IPS DF 6.9 (cell line): ENCODE measurements at places on chromosomes 1 and 21.

DNA sequence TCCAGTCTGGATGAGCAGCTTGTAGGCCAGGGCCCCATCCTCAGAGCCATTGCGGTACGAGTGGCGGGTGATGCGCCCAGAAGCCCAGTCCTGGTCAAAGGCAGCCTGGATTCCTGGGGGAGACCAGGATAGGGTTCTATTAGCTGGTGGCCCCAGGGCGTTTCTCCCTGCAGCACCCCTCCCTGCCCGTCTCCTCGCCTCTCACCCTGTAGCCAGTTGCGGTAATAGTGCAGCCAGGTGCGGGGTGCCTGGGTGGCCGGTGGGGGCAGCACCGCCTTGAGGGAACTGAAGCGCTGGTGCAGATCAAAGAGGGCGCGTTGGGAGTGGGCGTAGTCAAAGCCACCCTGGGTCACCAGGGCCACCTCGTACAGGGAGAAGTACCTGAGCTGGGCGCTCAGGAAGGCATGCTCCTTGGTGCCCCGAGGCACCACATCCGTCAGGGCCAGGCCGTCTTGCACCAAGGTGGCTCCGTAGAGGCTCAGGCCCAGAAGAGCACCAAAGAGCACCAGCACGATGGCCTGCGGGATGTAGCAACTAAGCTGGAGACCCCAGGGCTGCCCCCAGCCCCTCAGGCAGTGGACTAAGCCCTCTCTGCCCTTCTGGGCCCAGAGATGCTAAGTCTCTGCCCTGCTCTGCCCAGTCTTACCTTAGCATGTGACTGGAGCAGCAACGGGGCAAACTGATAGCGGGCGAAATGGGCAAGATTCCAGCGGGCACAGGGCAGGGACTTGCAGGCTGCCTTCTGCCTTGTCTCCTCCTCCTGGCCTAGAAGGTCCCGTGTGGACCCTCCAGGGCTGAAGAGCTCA is 15.7 kb downstream of the PTCH2 start:
- no peak for DNase-seq

DNA sequence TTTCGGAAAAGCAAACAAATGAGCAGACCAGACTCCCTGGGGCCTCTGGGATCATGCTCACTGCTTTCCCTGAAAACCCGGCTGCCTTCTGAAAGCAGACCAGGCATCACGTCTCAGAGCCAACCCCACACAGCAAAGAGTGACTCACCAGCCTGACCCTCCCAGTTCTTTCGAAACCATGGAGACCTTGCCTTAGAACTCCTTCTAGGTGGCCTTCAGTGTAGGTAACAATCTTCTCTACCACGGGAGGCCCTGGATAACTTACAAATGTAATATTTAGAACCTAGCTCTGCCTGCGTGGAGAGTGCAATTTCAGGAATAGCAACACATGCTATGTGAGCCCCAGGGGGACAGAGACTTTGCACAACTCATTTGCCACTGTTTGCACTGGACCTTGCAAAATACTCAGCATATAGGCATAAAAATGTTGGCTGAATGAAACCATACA is 105.2 kb downstream of the SUSD4 start:
- no peak for DNase-seq

DNA sequence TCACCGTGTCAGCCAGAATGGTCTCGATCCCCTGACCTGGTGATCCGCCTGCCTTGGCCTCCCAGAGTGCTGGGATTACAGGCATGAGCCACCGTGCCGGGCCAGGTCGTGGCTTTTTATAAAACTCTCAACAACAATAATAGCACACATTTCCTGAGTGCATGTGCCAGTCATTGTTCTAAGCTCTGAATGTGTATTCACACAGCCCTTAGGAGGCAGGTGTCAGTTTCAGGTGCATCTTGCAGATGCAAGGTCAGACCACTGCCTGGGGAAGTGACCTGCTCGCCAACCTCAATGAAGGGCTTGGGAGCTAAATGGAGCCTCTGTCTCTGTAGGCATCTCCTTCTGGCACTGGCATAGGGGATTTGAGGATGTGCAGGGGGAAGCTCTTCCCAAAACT is 1.6 kb upstream of the LEFTY2 start:
- DNase-seq = no peak

- DNase-seq = no peak
Measured at GRCh38 chr1:70980361-70980760, 67.3 kb downstream of the PTGER3 start.

DNA sequence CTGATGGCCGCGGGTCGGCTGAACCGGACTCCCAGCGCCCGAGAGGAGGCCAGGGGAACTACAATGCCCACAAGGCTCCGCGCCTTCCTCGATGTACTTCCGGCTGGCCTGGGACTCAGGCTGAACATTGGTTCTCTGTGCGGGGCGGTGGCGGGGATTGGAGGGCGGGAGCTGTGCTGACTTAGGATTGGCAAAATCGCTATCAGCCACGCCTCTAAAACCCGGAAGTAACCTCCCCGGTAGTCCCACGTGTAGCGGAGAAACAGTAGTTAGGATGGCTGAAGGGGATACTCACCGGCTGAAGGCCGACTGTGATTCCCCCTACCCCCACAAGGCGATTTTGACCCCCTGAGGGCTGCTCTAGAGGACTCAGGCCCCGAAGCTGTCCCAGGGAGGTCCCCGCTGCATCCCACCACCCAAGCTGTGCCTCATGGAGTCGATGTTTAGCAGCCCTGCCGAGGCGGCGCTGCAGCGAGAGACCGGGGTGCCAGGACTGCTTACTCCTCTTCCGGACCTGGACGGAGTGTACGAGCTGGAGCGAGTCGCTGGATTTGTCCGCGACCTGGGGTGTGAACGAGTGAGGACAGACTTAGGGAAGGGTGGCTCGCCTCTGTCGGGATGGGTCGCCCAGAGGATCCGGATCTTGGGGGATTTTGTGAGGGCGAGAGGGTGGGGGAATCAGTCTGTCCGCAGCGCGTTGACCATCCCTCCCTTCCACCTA is at the start of gene DPH2:
DPH2 (plus strand) TSS at position 265 of the 721 bp plus-strand sequence; CDS start at position 431, 166 bp downstream.
- peak; percentile 98 for DNase-seq
